ENCODE measurements at places on chromosomes 13 and 19.

- DNase-seq, result no peak
Measured at GRCh38 chr13:88459331-88459730, 788.2 kb downstream of the SLITRK5 start.

GRCh38 chr13:37686501-37686900, 87.9 kb upstream of the POSTN start:
- DNase-seq, result no peak

DNA sequence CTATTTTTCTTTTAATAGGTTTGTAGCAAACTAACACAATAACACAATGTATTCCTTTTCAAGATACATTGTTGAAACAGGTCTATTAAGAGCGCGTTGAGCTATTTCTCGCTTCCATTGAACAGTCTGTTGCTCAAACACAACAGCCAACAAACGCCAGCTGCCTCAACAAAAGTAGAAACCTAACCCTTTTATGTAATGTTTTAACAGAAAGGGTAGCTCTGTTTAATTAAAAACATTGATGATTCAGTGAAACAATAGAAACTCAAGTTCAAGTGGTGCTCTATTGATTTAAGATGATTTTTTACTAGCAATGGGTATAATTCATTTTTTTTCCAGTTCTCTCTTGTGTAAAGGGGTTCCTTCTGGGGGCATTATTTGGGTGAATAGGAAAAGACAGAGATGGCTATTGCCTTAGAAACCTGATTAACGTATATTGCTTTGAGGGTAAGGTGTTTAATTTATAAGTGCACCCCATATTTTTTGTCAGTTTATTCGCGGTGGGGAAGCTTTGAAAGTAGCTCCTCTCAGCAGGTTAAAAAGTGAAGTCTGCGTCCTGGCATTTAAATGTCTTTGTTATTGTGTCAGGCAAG, 14.9 kb downstream of the ZIC2 start:
- DNase-seq, result no peak

GRCh38 chr13:112182251-112182650, 115.3 kb downstream of the SOX1 start:
- no peak for DNase-seq

DNA sequence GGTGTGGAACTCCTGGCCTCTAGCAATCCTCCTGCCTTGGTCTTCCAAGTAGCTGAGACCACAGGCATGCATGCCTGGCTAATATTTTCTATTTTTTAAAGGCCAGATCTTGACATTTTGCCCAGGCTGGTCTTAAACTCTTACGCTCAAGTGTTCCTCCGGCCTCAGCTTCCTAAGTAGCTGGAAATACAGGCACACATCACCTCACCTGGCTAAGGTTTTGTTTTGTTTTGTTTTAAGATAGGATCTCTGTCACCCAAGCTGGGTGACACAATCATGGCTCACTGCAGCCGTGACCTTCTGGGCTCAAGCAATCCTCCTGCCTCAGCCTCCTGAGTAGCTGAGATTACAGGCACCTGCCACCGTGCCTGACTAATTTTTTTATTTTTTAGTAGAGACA, 5.5 kb upstream of the RLN3 start:
- DNase-seq, result no peak

Measured in GM04504 (cell line).